ENCODE measurements at places on chromosomes 1 and 21.

DNA sequence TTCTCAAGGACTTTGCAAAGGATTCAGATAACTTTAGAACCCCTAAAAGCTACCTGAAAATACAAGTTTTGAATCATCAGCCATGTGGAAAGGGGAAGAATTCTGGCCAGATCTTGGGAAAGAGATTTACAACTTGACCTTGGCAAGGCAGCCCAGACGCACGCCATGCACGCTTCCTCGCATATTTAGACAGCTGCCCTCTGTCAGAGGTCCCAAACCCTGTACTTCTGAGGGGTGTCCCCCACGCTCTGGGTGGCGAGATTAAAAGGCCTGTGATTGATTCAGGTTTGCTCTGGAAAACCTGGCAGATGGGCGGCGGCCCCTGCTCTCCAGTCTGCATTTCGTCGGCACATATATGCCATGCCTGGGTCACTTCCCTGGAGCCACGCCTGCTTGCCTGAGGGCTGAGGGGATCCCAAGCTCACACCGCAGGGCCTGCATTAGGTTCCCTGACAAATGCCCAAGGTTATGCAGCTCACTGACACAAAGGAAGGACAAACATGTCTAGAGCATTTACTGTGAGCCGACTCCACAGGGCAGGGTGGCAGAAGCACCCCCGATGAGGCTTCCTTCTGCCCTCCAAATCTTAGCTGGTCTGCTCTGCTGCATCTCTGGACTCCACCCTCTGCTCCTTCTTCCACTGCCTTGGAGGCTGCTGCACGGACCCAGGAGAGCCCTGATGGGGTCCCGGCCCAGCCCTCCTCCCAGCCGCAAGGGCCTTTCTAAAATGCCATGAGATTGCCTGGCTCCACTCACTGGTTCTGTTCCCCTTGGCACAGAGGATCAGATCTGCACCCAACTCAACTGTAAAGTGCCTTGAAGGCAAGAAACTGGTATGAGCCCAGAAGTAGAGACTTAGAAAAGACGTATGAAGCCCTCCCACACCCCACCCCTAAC, 103.9 kb downstream of the BCAR3 start:
- DNase-seq: no peak

GRCh38 chr1:115175596-115175995, 86.3 kb upstream of the TSPAN2 start:
- no peak for DNase-seq

DNA sequence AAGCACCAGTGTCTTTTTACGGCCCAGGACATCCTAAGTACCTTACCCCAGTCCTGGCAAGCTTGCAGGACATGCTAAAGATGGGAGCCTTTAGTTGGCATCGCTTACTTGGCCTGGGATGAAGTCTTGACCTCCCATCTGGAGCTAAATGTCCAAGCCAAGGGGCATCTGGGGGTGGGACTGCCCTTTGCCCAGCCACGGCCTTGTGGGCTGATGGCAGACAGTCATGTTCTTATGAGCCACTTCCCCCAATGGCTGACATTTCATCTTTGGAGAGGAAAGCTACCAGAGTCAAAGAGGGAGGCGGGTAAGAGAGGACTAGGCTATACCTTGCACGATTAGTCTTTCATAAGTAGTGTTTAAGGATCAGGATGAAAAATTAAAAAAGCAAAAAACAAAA, 32.2 kb downstream of the OPTC start:
- DNase-seq: no peak

DNA sequence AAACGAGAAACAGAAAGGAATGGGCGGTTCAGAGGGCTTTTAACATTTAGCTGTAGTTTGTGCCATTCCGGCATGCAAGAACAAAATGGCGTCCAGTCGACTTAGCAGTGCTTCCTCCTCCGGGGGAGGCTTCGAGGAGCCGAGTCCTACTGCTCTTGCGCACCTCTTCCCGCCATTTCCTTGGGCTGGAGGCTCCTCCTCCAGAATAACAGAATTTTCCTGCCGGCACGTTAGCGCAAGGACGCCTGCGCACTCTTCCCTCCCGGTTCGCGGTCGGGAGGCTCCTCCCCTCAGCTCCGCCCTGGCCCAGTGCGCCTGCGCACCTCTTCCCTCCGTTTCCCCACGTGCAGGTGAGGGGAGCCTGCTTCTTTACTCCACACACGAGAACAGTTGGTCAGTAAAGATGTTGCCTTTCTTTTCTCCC, 1.0 kb downstream of the DMRTB1 start:
- DNase-seq: no peak

GRCh38 chr21:34537838-34538237, 25.8 kb upstream of the KCNE1 start:
- DNase-seq: no peak

- DNase-seq: no peak
These were observed 283.8 kb upstream of the DAB1 start for GRCh38 chr1:57707631-57708030.

- no peak for DNase-seq
These were observed 54.7 kb upstream of the TRIM67 start for GRCh38 chr1:231107151-231107550.

DNA sequence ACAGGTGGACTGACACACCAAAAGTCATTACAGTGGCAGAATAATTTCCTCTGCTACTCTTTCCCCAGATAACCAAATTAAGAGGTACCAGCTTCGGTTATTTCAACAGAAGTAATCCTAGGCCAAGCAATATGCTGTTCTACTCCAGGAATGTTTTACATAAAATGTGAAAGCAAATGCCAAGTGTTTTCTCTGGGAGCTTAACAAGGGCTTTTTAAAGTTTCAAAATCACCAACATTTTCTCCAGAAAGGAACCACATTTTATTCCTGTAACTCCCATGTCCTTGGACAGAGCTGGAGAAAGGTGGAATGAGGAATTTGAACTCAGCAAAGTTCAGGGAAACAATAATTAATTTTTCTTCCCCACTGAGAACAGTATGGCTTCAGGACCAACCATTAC, 27.2 kb downstream of the CNN3 start:
- DNase-seq: no peak

DNA sequence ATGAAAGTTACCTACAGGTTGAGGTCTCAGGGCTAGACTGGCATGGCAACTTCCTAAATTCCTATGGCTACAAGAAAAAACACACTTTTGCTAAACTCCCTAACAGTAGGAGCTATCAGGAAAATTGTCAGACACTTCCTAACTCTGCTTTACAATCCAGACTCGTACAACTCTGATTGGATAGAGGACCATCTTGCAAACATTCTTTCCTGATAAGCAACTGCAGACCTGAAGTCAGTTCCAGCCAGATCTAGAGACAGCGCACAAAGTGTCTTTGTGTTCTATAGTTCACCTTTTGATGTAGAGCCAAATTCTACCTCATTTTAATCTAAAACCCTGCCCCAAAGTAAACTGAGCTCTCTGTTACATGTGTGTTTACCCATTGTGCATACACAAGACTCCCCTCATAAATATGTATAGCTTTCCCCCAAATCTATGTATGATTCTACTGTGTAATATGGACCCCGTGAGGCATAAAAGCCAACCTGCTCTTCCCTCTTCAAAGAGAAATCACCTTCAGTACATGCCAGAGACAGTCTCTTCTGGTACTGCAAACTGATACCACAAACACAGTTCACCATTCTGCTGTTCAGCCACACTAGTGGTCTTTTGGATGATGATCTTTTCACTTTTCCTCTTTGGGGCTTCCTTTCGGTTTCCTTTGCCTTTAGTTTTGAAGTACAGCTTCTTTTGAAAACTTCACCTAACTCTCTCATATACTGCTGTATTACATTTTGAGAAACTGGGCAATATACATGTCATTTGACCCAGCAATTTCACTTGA, 21.7 kb downstream of the ZP4 start:
- no peak for DNase-seq

- no peak for DNase-seq
These were observed 21.0 kb downstream of the HSPA13 start for GRCh38 chr21:14361958-14362357.

DNA sequence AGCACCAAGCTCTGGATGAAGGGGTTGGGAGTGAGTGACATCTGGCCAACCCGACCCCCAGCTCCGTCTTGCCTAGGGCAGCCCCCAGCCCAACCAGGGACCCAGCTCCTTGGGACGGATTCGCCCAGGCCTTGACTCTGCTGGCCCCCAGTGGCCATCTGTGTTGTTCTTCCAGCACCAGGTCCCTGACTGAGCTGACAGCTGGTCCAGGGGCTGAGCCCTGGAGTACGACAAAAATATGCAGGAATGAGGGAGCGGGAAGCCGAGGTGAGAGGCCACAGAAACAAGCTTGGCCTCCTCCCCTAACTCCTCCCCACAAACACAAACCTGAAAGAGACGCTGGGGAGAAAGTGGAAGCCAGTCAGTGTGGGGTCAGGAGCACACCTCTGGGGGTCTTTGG, 55.0 kb upstream of the PAX7 start:
- peak; percentile 51 for DNase-seq

- DNase-seq: no peak
These were observed 3.7 kb downstream of the E2F2 start for GRCh38 chr1:23527366-23527765.

DNA sequence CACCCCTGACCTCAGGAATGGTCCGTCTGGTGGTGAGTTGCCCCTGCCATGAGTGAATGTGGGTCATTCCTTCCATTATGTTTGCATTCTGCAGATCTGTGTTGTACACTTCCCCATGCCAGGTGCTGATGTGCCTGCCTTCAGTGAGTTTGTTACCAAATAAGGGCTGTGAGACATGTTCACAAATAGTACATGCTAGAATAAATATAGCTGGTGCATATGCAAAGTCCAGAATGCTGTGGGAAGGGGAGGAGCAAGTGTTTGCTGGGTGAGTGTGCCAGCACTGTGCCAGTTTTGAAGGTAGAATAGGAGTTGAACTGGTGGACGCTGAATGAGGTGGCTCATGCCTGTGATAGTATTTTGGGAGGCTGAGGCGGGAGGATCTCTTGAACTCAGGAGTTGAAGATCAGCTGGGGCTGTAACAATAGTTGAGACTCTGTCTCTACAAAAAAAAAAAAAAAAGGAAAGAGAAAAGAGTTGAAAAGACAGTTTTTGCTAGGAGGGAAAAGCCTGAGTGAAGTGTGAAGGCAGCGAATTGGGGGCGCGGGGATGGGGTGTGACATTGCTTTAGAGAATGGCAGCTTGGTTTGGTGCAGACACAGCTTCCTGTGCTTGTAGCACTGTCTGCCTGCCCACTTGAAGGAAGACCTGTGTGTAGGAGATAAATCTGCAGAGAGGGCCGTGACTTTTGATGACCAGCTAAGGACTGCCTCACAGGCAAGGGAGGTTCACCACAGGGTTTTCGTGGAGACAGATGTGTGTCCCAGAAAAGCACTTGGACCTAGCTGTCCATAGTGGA, 61.1 kb downstream of the LGR6 start:
- no peak for DNase-seq

GRCh38 chr1:168135116-168135920, 1.4 kb downstream of the GPR161 start:
- DNase-seq: peak; percentile 9

- DNase-seq: no peak
These were observed 39.3 kb upstream of the TSPEAR start for GRCh38 chr21:44750675-44751025.

All from right kidney (tissue), 9 donors.